AG04450 (cell line): ENCODE measurements at places on chromosomes 1 and 21. TPM values are rescaled to one million over a fixed set of nuclear protein-coding genes. Genes with fewer than 3 reads are reported as not detected.
A peak's percentile ranks its signal among the peaks of the same experiment; 100 is the strongest.

- DNase-seq, result no peak
These were observed 26.7 kb downstream of the MIS18A start for GRCh38 chr21:32252136-32252535.

Gene SPRR3
- not detected in 2 replicates for polyA plus RNA-seq

- no peak for DNase-seq
These were observed 119.8 kb upstream of the SPAG17 start for GRCh38 chr1:118304722-118305359.

DNA sequence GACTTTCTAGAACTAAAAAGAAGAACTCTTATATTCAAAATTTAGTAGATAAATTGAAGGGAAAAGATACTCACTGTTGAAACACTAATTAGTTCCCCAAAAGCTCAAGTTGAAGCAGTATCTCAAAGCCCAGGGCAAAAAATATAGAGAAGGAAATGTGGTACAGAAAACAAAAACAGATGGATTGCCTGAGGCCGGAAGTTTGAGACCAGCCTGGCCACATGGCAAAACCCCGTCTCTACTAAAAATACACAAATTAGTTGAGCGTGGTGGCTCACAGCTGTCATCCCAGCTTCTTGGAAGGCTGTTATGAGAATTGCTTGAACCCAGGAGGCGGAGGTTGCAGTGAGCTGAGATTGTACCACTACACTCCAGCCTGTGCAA, 36.0 kb downstream of the FAM177B start:
- no peak for DNase-seq

DNA sequence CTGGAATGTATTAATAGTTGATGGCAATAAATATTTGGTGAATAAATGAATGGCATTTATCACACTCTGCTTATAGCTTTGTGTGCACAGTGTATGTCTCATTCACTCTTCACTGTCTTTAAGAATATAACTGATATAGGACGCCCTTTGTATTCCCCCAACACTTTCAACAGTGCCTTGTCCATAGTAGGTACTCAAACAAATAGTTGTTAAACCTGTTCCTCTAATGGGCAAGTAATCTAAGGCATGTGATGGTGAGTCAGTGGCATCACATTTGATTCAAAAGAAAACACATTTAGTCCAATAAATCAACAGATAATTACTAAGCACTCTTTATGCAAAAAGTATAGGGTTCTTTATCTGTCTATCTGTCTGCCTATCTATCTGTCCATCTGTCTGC, 11.2 kb upstream of the RXRG start:
- DNase-seq, result no peak

- DNase-seq, result no peak
These were observed 3.8 kb upstream of the TGFB2 start for GRCh38 chr1:218341325-218341724.

DNA sequence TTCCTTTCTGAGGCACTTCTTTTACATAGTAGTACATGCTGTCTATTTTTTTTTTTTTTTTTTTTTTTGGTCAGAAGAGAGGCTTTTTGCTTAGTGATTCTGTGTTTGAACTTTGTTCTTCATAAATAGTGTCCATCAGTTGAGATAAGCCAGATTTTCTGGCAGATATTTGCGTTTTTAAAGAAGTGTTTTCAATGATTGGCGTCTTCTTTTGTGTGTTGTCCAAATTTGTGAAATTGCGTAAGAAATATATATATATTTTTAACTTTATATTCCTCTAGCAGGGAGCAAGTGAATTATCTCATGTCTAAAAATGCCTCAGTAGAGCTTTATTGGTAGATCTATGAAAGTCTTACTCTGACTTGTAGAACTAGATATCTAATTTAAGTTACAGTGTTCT, 28.3 kb downstream of the NEK7 start:
- DNase-seq, result no peak

DNA sequence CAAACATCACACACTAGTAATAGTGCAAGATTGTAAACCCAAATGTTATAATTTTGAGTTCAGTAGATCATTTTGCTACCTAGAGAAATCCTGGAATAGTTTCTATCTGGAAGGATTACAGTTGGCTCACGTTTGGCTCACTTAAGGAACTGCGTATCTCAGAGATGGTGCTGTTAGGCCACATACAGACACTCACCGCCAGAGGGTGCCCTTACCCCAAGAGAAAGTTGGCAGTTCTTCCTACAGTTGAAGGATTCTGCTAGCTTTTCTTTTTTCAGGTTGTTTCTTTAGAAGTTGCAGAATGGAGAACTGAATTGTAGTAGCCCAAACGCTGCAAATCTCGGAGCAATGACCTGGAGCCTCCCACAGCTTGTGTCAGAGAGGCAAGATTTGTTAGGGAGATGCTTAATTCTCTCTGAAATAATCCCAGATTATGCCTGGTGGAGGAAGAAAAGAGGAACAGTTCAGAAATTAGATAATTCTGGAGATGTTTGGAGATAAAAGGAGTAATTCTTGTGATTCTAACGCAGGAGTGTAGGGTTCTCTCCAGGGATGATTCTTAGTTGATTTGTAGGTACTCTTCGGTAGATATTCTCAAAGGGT, 87.9 kb upstream of the PAPPA2 start:
- peak; percentile 23 for DNase-seq

GRCh38 chr1:117699953-117700352, 94.1 kb downstream of the TENT5C start:
- DNase-seq, result no peak

- no peak for DNase-seq
These were observed 445.3 kb downstream of the RWDD3 start for GRCh38 chr1:95679262-95679661.

Gene TESK2
- polyA plus RNA-seq, result 2.5 and 2.6 TPM in 2 replicates

- DNase-seq, result peak; percentile 18
These were observed 212.4 kb downstream of the GPATCH2 start for GRCh38 chr1:217418269-217419193.

DNA sequence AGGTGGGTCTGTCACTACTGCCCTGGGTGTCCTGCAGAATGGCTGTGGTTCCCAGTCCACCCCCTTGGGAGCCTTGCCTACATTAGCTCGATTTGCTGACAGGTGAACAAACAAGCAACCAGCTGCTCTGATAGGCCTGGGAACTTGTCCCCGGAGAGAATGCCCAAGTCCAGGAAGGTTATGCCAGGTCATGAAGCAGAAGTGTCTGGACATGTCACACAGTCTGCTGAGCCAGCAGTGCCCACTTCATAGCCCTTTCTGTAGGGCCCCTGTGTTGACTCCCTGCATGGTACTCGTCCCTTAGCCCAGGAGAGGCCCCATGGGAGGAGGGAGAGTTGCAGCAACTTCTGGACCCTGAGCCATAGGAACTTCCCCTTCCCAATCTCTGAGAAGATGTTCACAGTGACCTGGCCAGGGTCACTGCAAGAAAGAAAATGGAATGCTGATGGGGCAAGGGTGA, 31.0 kb downstream of the UCK2 start:
- no peak for DNase-seq
